ENCODE measurements at places on chromosomes 11 and 22. TPM values are rescaled to one million over a fixed set of nuclear protein-coding genes. Genes with fewer than 3 reads are reported as not detected.

The UBQLN3 gene
- 0.40 TPM for total RNA-seq

GRCh38 chr11:63507511-63507910, 1.6 kb downstream of the LGALS12 start:
- no peak for ATAC-seq

GRCh38 chr22:36816339-36816635, 548 bp downstream of the PVALB start:
- ATAC-seq, result no peak

The OR2AT4 gene
- total RNA-seq, result not detected

The RFPL1 gene
- total RNA-seq, result not detected

- ATAC-seq, result no peak
Measured at GRCh38 chr11:102438311-102439062, 14.1 kb downstream of the TMEM123 start.

The SAA4 gene
- not detected for total RNA-seq

The CYB5R2 gene
- 4.4 TPM for total RNA-seq

GRCh38 chr11:123434262-123434661, 4.2 kb downstream of the GRAMD1B start:
- no peak for ATAC-seq

GRCh38 chr11:16669799-16670415, 68.5 kb upstream of the C11orf58 start:
- ATAC-seq, result no peak
